ENCODE measurements at places on chromosomes 1 and 21. TPM values are rescaled to one million over a fixed set of nuclear protein-coding genes. Genes with fewer than 3 reads are reported as not detected.

The MOV10 gene
- total RNA-seq = 56.7 TPM

The ENTREP3 gene
- total RNA-seq = 4.2 TPM

The DDAH1 gene
- total RNA-seq = 25.5 TPM

The UBASH3A gene
- not detected for total RNA-seq

The EPHB2 gene
- 1.4 TPM for total RNA-seq

The PEAR1 gene
- not detected for total RNA-seq

The SMCP gene
- not detected for total RNA-seq

The CFHR1 gene
- not detected for total RNA-seq

The PCAT6 gene
- total RNA-seq = not detected

- peak; percentile 47 for DNase-seq
Measured at GRCh38 chr1:226664413-226665101, 74.5 kb downstream of the ITPKB start.

DNA sequence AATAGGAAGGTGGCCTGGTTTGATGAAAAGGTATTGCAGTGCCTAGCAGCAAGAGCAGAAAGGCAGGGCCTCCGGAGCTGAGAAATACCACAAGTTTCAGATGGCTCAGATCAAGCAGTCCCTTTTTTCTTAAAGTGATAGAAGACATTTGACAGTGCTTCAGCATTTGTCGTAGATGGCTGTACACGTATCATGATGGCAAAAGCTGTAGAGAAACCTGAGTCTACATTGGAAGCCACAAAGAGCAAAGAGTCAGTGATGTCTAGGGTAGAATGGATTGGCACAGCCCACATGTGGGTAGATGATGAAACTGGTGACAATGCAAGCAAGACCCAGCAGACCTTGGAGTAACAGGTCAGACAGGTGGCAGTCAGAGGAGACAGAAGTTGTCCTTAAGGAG, 101.3 kb upstream of the ARTN start:
- DNase-seq = no peak

GRCh38 chr1:167826127-167826526, 87.8 kb downstream of the ADCY10 start:
- DNase-seq = no peak

GRCh38 chr1:185735701-185736064, 1.5 kb downstream of the HMCN1 start:
- DNase-seq = no peak

- no peak for DNase-seq
Measured at GRCh38 chr1:37660664-37661063, 26.0 kb upstream of the RSPO1 start.

GRCh38 chr1:41366455-41367287, 5.4 kb downstream of the FOXO6 start:
- no peak for DNase-seq

GRCh38 chr1:25430967-25431881, 527 bp downstream of the MACO1 start:
- DNase-seq = peak; percentile 4

DNA sequence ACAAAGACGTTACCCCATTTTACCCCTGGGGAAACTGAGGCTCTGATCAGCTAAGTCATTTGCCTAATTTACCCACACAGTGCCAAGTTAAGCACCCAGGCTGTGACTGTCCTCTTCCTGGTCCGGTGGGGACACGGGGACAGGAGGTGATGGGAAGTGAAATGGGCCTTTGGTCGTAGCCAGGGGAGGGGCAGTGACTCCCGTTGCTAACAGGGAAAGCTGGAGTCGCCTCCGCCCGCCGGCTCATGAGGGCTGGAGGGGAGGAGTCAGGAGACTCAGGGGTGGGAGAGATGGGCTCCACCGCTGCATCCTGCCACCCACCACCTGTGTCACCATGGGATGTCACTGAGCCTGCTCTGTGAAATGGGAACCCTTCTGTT, 139.3 kb downstream of the PGBD5 start:
- DNase-seq = no peak

- no peak for DNase-seq
Measured at GRCh38 chr1:15248216-15248615, 1.2 kb downstream of the FHAD1 start.

GRCh38 chr1:184051138-184051484, 419 bp upstream of the TSEN15 start:
- no peak for DNase-seq

GRCh38 chr1:232170909-232171308, 459.0 kb downstream of the SIPA1L2 start:
- no peak for DNase-seq

GRCh38 chr1:24339996-24340395, 20.8 kb downstream of the GRHL3 start:
- no peak for DNase-seq

- peak; percentile 83 for DNase-seq
Measured at GRCh38 chr1:119002028-119002686, 14.0 kb upstream of the TBX15 start.

DNA sequence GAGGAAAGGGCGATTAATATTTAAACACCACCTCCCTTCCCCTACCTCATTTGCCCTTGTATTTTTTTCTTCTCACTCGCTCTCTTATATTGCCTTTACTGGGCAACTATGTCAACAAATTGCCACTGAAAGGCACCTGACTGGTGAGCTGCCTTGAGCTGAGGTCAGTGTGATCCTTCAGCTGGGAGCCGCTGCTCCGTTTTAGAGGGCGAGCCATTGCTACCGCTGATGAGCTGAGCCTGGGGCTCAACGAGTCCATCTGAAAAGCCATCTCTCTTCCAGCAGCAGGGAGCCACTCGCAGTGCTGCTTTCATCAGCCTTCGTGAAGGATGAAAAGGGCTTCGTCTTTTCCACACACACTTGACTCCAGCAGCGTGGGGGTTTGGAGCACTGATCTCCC, 108.0 kb upstream of the KIF26B start:
- DNase-seq = no peak

DNA sequence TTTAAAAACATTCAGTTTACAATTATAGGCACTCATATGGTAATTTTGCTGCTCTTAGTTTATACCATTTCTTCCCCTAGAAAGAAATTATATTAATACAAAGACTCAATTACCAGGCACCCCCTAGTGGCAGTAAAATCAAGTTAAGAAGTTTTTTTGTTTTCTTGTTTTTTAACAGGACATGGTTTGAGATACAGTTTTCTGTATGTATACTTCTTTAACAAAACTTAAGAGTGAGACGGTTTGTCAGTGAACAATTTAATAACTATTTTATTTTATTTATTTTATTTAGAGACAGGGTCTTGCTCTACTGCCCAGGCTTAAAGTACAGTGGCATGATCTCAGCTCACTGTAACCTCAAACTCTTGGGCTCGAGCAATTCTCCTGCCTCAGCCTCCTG, 224.6 kb downstream of the FAF1 start:
- DNase-seq = peak; percentile 15

DNA sequence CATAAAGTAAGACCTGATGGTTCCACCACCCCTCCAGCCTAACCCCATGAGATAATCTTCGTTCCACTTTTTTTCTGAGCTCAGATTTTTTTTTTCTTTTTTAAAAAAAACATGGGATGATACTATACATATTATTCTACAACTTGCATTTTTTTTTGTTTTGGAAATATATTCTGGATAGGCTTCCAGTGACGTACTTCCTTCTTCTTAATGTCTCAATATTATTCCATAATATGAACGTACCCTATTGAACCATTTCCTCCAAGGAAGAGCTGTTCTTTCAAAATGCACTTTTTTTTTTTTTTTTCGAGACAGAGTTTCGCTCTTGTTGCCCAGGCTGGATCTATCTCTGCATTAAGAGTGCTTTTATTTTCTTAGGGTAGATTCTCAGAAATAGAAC, 1.5 kb downstream of the EDEM3 start:
- no peak for DNase-seq

DNA sequence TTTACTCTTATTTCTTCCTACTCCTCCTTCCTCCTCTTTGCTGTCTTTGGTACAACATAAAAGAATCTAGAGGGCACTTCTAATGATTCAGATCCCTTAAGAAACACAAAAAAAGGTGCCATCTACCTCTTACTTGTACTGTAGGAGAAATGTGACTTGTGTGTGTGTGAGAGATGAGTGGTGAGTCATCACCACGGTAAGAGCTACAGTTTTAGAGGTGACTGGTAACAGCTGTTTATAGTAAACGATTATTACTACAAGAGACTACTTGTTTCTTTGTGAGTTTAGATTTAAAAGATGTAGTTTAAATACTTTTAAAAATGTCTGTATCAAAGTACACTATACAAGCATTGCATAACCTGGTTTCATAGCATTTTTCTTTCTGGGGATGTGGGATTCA, 40.4 kb downstream of the SLC35D1 start:
- peak; percentile 70 for DNase-seq

DNA sequence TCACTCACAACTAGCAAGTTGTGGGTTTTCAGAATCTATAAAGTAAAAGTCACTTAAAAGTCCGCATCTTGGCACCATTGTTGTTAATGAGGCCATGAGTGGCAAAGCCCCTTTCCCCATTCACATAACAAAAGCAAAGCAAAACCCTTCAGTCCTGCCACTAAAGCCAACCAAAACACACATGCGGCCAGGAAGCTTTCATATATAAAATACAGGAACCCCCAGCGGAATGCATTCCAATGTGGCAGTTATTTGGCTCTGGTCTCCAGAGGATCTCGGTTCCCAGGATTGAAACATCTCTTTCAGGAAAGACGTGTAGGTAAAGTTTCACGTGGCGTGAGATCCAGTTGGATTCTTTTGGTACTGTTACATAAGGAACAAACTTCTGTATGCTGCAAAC, 2.5 kb upstream of the LBR start:
- DNase-seq = no peak

DNA sequence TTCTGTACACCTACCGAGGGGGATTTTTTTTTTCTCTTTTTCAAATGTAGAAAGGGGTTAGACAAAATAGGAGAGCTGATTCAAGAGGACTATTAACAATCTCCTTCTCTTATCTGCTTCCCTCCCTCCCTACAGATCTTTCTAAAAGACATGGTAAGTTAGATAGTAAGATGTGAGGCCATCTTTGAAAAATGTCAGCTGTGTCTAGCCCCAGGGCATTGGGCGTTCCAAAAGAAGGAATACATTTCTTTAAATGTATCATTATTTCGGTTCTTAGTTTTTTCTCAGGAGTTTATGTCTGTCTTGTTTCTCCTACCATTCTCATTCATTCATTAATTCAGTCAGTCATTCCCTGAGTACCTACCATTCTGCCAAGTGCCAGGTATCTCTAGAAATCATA, 27.2 kb downstream of the BCL9 start:
- no peak for DNase-seq

GRCh38 chr1:17704176-17704575, 51.0 kb upstream of the ACTL8 start:
- no peak for DNase-seq

Measured in RPMI7951 (cell line).